A549 treated with RU486 at 1 μM for 4 hours (cell line): ENCODE measurements at places on chromosomes 7 and 10. TPM values are rescaled to one million over a fixed set of nuclear protein-coding genes. Genes with fewer than 3 reads are reported as not detected.

Gene UTF1
- 0.08 to 0.16 TPM (median 0.16 TPM) in 3 of 5 replicates, not detected in the others for total RNA-seq

Gene PHYHIPL
- total RNA-seq: 0.33 to 0.42 TPM (median 0.38 TPM) in 5 replicates

Gene SEMA3C
- 53.3 to 66.0 TPM (median 58.4 TPM) in 5 replicates for total RNA-seq

Gene ASB10
- total RNA-seq: not detected in 5 replicates

Gene C10orf143
- 0.26 to 1.2 TPM (median 0.48 TPM) in 5 replicates for total RNA-seq

Gene TEX47
- total RNA-seq: not detected in 5 replicates

Gene HGF
- total RNA-seq: not detected in 5 replicates

Gene FEZF1
- not detected in 5 replicates for total RNA-seq

Gene ANKRD30A
- 0.29 to 1.1 TPM (median 0.88 TPM) in 5 replicates for total RNA-seq

Gene ZNF804B
- not detected in 5 replicates for total RNA-seq

Gene MSS51
- 0.36 to 0.79 TPM (median 0.41 TPM) in 5 replicates for total RNA-seq

Gene SEPTIN14
- total RNA-seq: not detected in 5 replicates

Gene NSUN6
- 3.9 to 6.2 TPM (median 5.6 TPM) in 5 replicates for total RNA-seq

Gene GIMAP5
- not detected in 5 replicates for total RNA-seq

Gene ANKRD61
- total RNA-seq: 0.50 to 0.69 TPM (median 0.54 TPM) in 5 replicates

Gene LRRC4
- not detected in 5 replicates for total RNA-seq

Gene WDR86
- 0.18 to 0.22 TPM (median 0.19 TPM) in 3 of 5 replicates, not detected in the others for total RNA-seq

Gene ABCC2
- 147 to 182 TPM (median 154 TPM) in 5 replicates for total RNA-seq
